ENCODE measurements at places on chromosomes 11 and 22.

DNA sequence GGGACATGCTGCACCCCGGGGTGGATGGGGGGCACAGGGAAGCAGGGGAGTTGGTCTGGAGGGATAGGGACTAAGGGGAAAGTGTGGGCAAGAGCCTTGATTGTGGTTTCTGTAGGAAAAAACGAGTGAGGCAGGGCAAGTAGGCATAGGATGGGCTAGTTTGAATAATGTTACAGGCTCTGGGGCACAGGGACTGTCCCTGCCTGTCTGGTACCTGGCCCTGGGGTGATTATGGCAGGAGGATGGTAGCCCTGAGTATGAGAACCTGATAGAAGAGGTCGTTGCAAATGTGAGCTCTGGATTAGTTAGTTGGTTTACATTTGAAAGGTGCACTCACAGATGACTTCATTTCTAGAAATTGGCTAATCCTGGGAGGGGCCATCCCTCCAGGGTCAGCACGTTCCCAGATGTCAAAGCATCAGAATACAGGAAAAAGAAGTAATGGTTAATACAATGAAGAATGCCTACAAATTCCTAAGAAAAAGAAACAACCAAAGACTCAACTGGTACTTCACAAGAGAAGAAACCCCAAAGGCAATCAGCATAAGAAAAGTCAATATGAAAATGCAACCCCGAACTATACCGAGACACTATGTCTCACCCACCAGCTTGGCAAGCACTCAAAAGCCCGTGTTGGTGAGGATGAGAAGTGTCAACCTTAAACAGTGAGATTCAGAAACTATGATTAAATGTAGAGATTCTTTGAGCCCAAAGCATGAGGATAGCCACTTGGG is 11.3 kb upstream of the SMIM38 start:
- no peak for DNase-seq

DNA sequence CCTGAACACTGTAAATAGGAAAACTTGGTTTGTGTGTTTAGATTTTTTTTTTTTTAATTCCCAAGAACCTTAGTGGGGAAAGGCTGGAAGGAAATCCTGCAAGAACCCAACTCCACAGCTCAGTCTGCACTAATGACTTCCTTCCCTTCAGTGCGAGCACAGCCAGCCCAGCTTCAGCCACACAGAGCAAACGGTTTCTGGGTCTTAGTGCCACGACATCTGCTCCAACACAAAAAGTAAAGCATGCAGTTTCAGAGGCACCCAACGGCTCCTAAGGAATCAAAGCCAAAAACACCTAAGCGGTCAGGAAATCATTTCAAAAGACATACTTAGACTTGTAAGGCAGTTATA is 236.1 kb downstream of the TTC28 start:
- DNase-seq = peak; percentile 69

DNA sequence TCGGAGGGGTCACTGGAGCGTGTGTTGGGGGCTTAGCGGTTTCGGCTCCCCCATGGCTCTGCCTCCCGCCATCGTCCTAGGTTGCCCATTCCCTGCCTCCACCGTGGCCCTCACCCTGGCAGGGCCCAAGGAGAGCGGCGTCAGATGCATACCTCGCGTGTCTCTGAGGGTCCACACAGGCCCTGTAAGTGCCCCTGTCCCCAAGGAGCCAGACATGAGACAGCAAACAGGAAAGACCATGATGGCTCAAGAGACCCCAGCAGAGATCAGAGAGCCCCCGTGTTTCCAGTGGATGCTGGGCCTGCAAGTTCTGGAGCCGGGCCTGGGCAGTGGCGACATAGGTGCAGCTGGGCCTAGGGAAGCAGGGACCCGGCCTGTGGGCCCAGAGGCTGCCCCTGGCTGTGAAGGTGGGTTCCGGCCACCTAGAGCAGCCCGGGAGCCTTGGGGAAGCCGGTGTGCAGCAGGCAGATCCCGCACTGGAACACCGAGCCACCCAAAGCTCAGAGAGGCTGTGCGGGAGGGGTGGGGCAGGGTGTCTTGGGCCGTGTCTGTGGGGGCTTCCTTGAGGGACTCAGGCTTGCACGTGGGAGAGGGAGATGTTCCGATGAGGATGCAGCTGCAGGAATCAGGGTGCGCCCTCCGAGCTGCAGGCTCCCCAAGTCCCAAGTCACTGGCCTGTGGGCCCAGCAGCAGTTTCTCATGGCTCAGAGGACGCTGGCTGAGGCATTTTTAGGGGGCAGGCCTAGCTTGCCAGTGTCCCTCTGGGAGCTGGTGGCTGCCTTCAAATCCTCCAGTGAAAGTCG is 126.4 kb downstream of the KCNQ1OT1 start:
- DNase-seq = no peak

DNA sequence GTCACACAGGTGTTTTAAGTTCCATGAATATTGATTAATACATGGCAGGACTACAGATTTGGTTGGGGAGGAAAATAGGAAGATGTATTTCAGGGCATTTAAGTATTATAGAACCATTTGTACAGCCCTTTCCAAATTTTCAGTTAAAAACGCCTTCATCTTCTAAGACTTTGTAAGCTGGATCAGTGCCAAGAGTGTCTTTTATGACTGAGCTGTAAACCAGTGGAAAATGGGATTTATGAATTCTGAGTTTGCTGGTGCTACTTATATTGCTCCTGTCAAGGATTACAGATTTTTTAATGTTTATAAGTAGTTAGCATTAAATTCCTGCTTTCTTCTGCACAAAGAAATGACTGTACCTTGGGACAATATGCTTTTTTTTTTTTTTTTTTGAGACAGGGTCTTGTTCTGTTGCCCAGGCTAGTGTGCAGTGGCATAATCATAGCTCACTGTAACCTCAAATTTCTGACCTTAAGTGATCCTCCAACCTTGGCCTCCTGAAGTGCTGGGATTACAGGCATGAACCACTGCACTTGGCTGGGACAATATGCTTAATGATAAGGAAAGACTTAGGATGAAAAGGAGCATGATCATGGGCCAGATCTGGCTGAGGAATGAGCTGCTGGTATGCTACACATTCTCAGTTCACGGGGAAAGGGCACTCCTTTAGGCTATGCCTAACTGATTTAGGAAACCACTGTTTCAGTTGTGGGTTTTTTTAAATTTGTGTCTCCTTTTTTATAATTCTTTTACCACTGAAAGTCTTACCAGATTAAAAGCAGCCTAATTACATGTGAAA is 113.6 kb upstream of the MTNR1B start:
- DNase-seq = no peak

GRCh38 chr22:44179989-44180705 is 578 bp upstream of the PARVG start:
- no peak for DNase-seq

- DNase-seq = peak; percentile 34
These were observed 6.0 kb downstream of the CNTF start for GRCh38 chr11:58628446-58628845.

DNA sequence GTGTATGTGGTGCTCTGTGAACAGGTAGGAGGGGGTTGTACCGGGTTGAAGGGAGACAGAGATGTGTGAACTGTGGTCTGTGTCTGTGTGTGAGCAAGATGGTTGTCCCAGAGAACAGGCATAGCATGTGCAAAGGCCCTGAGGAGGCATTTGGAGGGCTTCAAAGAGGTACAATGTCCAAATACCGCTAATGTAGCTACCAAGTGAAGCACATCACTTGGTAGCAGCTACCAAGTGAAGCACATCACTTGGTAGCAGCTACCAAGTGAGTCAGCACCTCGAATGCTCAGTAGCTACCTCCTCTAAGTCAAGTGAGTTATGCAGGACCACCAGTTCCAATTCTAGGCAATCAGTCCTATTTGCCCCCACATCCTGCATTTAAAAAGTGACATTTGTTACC is 72.4 kb downstream of the KIAA1671 start:
- DNase-seq = no peak

- DNase-seq = peak; percentile 91
These were observed 60.4 kb downstream of the LARGE2 start for GRCh38 chr11:45982656-45983470.
